ENCODE measurements at places on chromosomes 2 and 18.

- DNase-seq = no peak
These were observed 95.3 kb upstream of the ASB18 start for GRCh38 chr2:236359426-236360045.

DNA sequence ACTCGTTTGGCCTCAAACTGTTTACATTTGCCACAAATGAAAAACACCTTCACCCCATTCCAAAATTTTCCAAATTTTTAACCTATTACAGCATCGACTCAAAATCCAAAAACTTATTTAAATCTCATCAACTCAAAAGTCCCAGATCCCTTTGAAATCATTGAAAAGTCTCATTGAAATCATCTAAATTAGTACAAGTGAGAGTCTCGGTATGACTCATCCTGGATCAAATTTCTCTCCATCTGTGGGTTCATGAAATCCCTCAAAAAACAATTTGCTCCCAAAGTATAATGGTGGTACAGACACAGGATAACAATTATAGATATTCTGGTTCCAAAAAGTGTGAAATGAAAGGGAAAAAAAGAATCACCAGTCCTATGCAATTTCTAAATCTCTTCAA is 65.1 kb downstream of the LRP1B start:
- DNase-seq = no peak

GRCh38 chr2:62007555-62007954 is 102.1 kb downstream of the COMMD1 start:
- DNase-seq = no peak

DNA sequence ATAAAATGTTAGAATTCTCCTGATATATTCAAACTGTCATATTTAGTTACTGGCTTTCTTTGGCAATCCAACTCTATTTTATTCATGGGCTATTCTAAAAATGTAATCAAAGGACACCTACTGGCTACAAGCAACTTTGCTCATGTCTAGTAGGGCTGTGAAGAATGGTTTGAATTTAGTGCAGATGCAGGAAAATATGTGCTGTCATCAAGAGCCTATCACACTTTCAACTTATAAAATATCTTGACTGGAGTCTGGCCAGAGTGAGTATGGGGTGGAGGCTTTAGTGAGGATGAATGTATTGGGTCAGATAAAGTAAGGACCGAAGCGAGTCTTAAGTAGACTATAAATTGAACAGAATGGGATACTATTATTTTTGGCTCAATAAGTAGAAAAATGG is 343.4 kb upstream of the SPRED2 start:
- no peak for DNase-seq

DNA sequence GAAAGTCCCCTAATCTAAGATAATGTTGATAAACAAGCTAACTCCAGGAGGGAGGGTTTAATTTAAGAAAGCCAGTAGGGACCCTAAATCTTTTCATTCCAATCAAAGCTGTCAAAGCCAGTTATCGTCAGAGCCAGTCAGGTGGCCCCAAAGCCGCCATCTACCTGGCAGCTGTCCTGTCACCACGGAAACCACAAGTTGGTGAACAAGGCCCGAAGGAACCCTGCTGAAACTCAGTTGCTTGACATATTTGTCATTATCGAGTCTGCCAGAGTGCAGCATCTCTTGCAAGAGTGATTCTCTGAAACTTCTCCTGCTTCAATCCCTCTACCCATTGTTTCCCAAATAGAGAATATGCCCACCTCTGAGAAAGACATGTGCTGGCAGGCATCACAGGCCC is 30.8 kb upstream of the POLE4 start:
- DNase-seq = no peak

DNA sequence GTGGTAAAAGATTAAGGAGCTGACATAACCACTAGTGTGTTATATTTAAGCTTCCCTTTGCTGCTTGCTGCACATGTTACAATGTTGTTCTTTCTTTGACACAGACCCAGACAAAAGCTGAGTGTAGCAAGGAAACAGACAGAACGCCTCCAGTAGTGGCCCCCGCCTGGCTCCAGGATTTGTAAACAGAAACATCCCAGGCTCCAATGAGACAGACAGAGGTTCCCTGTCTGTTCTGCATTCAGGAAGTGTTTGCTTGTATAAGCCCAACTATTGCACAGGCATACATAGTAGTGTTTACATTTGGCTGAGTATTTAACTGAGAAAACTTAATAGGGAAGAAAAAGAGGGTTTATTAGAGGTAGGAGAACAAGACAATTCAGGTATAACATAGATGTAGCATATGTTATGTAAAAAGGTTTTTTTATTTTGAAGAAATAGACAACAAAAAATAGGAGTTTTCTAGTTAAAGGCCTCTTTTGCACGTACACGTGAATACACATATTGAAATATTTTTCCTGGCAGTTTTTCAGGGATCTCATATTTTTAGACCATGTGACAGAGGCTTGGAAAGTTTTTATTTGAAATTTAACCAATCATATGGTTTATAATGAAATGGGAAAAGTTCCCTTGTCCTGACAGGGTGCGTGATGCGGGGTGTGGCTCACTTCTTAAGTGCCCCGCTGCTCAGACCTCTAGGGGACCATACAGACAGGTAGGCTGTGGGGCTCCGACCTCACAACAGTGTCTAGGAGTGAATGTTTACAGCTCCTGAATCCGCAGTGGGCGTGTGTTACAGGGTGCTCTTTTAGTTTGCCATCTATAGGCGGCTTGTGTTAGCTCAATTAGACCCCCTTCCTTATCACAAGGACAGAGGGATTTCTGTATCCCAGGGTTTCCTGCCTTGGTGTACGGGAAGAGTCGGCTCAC is 118.4 kb downstream of the BMPR2 start:
- no peak for DNase-seq

DNA sequence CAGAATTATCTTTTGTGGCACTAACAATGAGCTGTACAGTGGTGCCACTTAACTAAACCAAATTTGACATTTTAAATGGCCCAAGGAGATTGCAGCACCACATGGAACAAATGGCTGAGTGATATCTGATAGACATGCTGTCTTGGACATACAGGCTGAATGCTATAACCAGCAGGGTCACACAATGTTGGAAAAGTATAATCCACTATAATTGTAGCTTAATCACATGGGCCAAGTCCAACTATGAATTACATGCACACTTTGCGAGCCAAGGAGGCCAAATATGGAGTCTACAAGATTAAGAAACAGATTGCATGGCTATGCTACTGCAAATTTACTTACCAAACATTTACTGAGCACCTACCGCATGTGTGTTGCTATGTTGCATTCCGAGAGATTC is 69.0 kb downstream of the AOX1 start:
- no peak for DNase-seq

DNA sequence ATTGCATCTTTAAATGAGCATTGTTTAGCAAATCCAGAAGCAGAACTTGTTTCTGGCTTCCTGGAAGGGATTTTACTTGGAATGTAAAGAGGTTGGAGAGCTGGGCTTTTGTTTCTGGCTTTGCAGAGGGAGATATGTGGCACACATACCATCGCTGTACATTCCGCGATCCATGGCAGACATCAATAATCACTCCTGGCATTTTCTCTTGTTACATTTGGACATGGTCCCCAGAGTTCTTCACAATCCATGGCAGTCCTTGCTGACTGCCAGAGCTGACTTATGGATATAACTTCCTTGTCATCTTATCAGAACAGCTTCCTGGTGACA is 445.6 kb upstream of the SPRED2 start:
- no peak for DNase-seq

- DNase-seq = no peak
These were observed 114.1 kb downstream of the RND3 start for GRCh38 chr2:150373374-150373773.

DNA sequence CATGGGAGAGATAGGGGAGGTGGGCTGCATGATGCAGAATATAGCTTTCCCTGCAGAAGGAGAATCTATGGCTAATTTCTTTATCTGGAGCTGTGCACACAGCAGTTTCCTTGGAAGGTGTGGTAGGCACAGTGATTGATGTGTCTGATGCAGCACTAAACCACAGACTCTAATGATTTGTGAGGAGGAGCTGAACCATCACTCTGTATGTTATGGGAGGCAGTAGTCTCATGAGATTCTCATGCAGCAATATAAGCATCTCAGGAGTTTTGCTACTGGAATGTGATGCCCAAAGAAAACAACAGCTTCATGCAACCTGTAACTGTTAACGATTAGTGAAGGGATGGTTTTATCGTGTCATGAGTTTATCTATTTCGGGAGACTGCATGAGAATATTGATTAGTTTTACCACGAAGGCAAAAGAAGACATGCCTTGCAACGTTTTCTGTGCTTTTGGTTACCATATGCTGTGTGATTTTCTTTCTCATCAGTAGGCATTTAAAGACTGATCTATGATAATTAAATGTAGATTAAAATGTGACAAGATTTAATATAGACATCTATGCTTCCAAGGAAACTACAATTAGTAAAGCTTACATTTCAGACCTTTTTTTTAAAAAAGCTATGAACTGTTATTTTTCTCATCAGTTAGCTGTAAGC is 286.8 kb downstream of the ARL6IP6 start:
- DNase-seq = no peak

GRCh38 chr2:43060390-43061016 is 165.9 kb downstream of the ZFP36L2 start:
- DNase-seq = no peak

GRCh38 chr2:51103205-51103604 is 71.3 kb upstream of the NRXN1 start:
- DNase-seq = no peak

- DNase-seq = no peak
These were observed 54.6 kb downstream of the LANCL1 start for GRCh38 chr2:210421916-210422315.

DNA sequence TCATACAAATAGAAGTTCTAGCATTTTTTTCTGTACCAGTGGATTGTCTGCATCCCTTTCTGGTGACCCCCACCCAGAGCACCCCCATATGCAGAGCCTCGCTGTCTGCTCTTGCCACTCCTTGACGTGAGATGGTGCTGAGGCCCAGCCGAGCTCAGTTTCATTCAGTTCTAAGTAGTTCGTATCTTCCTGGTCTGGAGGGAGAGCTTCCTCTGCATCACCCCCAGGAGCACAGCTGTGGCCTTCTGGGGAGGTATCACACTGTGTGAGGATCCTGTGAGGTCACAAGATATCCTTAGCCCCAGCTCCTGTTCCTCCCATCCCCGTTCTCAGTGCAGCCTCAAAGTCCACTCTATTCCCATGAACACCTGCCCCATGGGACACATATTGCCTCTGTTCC is 132.7 kb downstream of the PTGR3 start:
- DNase-seq = no peak

DNA sequence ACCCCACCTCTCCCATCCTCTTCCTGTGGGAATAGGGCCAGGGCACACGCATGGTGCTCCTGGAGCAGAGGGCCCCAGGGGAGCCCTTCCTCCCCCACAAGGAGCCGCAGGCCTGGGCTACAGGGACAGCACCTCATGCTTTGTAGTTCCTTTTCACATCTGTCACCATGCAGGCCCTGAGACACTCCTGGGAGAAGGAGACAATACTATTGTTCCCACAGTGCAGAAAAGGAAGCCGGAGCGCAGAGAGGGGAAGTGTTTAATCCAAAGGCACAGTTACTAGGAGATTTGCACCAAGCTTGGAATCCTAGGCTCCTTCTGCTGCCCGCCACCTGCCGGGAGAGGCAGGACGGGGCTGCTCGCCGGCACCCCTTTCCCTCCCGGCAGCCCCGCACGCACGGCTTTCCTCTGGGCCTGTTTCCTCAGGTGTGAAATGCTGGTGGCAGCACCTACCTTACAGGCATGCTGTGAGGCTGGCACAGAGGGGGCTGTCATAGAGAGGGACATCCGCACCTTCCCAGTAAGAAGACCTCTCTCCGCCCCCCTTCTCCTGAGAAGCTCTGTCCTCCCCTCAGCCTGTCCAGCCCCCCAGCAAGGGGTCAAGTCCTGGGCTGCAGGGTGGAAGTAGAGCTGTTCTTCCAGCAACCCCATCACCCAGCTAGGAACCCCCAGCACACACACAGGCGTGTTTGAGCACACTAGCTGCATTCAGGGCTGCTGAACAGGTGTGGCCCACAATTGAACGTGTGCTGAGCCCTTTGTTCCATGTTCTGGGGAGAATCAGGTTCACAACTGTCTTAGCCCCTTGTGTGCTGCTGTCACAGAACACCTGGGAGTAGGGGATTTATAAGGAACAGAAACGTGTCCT is 62.6 kb downstream of the SMAD7 start:
- no peak for DNase-seq

GRCh38 chr2:38975042-38975441 is 85.4 kb downstream of the ARHGEF33 start:
- no peak for DNase-seq

- no peak for DNase-seq
These were observed at the start of gene BAZ2B for GRCh38 chr2:159616286-159616701. Gene BAZ2B (minus strand): TSS chr2:159616548. CDS start chr2:159478719, 137,829 bp downstream.

- no peak for DNase-seq
These were observed 238.8 kb upstream of the FOSL2 start for GRCh38 chr2:28153851-28154250.

DNA sequence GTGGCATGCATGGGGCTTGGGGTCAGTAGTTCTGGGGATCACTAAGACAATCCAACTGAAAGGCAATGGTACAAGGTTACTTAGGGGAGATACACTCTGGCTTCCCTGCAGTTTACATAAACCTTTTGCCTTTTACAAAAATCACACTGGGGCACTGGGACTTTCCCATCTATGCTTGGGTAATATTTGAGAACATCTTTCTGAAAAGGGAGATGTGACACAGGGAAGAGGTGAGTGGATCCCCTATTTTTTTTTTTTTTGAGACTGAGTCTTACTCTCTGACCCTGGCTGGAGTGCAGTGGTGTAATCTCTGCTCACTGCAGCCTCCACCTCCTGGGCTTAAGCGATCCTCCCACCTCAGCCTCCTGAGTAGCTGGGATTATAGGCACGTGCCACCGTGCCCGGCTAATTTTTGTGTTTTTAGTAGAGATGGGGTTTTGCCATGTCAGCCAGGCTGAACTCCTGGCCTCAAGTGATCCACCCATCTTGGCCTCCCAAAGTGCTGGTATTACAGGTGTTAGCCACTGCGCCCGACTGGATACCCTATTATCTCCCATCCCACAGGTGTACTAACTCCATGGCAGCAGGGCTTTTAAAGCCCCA is 82.8 kb upstream of the DNMT3A start:
- no peak for DNase-seq

DNA sequence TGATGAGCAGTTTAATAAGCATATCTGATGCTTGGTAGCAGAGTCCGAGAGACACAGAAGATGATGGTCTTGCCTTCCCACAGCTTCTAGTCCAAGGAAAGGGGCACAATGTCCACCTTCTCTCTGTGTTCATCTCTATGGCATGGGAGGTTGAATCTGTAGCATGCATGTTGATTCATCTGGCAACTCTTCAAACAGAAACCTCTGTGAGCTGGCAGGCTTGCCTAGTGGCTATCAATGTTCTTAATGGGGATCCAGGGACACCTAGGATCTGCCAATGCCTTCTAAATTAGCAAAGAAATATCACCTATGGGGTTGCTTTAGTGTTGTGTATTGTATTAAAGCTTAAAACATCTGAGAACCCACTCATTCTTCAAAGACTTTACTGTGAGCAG is 170.8 kb downstream of the INO80D start:
- no peak for DNase-seq

Measured in stimulated activated CD8-positive, alpha-beta memory T cell treated with anti-CD3 and anti-CD28 coated beads, Interleukin-4, amount 100 ng/mL, for 1 hour (primary cell).